Left renal cortex interstitium (tissue), 4 donors: ENCODE measurements at places on chromosomes 6 and 20.

DNA sequence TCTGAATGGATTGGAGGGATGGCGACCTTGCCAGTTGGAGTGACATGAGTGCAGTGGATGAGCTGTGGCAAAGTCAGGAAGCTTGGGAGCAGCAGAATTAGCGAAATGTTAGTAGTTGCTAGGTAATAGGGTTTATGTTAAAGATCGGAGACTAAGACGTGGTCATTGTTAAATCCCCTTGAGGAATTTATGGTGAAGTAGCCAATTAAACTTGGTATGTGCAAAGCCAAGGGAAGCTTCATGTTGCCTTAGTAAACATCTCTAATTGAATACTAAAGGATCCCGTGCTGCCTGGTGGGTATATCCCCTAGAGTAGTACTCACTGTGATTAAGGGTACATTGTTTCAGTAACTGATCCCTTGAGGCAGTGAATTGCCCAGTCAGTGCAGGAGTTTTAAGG, 106.0 kb downstream of the PRIM2 start:
- DNase-seq = no peak

GRCh38 chr20:51050531-51051075, 27.7 kb upstream of the KCNG1 start:
- no peak for DNase-seq

- no peak for DNase-seq
Observed at GRCh38 chr20:57893366-57893999, 183.7 kb upstream of the PMEPA1 start.

DNA sequence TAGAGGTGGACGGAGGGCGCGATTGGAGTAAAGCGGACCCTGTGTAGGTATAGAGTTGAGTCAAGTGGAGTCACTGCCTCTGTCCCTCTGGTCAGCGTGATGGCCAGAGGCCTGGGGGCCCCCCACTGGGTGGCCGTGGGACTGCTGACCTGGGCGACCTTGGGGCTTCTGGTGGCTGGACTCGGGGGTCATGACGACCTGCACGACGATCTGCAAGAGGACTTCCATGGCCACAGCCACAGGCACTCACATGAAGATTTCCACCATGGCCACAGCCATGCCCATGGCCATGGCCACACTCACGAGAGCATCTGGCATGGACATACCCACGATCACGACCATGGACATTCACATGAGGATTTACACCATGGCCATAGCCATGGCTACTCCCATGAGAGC, 479 bp downstream of the SLC39A7 start:
- DNase-seq = no peak

GRCh38 chr6:168022488-168023321, 25.2 kb downstream of the KIF25 start:
- DNase-seq = no peak

- no peak for DNase-seq
Observed at GRCh38 chr6:113219783-113220182, 637.4 kb upstream of the MARCKS start.

DNA sequence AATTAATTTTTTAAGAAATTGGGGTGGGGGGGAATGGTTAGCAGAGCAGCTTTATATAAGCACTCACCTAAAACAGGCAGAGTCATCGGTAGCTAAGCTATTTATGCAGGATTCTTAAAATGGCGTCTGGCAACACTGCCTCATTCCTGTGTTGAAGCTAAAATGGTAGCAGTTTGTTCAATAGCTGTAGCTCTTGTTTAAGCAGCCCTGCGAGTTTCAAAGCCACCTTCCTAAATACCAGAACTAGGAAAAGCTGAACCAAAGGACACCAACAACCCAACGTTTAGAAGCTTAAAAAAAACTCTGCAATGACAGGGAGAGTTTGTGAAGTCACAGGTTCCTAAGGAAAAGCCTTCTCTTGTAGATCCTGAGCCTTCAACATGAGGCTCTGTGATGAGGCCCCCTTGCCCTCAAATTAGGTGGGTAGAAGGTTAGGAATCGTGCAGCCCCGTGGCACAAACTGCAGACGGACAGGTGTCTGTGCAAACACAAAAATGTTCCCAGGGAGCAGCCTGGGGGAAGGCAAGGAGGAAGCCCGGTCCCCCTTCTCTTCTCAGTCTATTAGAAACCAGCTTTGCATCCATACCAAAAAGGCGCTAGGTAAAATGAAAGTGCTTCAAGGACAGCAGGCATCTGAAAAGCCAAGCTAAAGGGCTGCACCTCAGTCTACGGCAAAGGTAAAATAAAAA, 4.7 kb downstream of the ZMYND8 start:
- DNase-seq = no peak

DNA sequence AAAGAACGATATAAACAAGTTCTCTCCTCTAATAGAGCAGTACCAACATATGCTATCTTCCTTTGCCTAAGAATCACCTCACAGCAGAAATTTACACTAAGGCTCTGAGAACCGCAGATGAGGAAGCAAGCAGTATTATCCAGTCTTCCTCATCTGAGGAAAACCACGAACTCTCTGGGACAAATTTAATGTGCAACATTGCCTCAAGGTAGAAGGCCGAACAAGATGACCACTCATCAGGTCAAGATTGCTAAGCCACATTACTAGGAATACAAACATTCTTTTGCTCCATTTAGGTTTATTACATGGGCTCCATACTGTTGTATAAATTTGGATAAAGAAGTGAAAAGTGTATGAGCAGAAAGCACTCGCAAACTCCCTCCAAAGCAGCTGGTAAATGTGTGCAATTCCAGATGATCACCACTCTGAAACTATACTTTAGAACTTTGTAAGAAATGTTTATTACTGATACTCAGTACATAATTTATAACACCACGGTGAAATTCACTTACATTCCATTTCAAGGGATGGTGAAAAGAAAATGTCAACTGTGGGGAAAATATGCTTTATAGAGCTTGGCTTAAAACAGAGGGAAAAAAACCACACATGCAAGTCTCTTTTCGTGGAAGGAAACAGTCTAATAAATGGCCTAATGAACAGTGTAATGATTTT, 398.4 kb downstream of the BTBD9 start:
- no peak for DNase-seq

DNA sequence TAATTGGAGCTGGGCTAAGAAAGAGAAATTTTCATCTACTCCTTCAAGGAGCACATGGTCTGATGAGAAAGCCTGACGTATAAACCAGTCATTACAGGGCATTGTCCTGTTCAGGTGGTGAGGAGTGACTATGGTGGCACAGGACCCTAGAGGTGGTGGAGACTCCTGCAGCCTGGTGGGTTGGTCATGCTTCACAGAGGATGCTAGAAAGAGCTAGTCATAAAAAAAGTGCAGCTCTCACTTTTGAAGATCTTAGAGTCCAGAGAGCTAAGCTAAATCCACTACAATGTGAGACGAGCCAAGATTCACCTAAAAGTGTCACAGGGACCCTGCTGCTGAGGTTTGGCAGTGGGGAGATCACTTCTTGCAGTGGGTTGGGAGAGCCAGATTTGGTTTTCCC, 9.8 kb upstream of the ZNF831 start:
- no peak for DNase-seq
